GM12878 (cell line): ENCODE measurements at places on chromosomes 5 and 9. TPM values are rescaled to one million over a fixed set of nuclear protein-coding genes. Genes with fewer than 3 reads are reported as not detected.

GRCh38 chr9:75019022-75019421 lies 9.1 kb downstream of the CARNMT1 start:
- H3K4me1 ChIP-seq: no peaks in the 10 kb centered on the region
- DNase-seq: no peak
- no peak overlapping the region for H3K27ac ChIP-seq

DNA sequence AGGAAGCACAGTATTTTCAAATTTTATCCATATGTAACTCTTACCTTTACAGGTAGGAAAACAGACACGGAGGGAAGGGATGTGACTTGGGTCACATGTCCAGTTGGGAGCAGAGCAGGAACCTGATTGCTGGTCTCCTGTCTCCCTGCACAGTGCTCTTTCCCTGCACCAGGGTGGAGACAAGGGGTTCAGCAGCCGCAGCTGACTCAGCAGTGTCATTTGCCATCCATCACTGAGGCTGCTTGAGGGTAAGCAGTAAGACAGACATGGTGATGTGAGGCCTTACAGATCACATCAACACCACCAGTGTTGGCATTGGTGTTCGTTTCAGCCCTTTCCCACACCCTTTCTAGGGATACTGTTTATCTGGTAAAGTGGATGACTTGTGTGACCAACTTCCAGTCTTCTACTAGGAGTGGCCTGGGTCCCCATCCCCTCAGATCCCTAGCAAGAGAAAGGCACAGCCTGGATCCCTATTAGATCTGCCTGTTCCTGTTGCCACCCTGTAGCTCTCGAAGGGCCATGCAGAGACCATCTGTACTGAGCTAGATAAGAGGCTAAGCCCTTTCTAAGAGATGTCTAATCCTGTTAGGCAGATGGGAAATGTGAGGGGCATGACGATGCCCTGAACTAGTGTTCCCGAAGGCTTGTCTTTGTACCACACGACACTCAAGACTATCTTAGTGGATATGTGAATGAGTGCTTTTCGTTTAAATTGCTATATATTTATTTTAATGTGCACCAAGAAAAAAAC lies 29.1 kb downstream of the FRMPD1 start:
- no peak overlapping the region for H3K27ac ChIP-seq
- peaks cover 2% of the 10 kb centered on the region for H3K27me3 ChIP-seq
- no peak for DNase-seq
- H3K4me3 ChIP-seq: no peak overlapping the region
- H3K4me1 ChIP-seq: no peaks in the 10 kb centered on the region
- H3K36me3 ChIP-seq: no peaks in the 10 kb centered on the region

DNA sequence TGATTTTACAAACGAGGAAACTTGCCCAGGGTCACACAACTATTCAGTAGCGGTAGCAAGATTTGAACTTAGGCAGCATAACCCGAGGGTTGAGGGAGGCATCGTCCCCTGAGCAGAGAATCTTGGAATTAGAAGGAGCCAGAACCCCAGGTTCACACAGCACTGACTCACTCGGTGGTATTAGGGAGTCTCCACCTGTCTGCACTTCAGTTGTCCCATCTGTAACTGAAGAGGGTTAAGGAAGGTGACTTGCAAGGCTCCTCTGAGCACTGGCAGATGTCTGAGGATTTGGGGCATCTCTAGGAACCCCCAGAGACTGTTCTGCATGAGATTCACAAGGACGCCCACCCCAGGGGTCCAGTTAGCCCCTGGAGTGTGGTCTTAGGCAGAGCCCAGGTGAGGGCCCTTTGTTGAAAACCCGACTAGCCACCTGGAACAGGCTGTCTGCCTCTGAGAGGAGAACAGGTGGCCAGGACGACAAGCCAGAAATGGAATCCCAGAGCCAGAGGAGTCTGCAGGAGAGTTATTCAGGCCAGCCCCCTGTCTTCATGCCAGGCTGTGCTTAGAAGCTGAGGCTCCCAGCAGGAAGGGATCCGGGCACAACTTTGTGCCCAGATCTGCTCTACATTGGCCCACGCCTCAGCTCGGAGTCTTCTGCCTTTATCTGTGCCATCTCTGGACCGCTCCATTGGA lies 50.0 kb upstream of the ORM1 start:
- DNase-seq: no peak
- H3K4me3 ChIP-seq: no peak overlapping the region
- no peaks in the 10 kb centered on the region for H3K4me1 ChIP-seq
- no peak overlapping the region for H3K27ac ChIP-seq
- H3K36me3 ChIP-seq: no peaks in the 10 kb centered on the region

DNA sequence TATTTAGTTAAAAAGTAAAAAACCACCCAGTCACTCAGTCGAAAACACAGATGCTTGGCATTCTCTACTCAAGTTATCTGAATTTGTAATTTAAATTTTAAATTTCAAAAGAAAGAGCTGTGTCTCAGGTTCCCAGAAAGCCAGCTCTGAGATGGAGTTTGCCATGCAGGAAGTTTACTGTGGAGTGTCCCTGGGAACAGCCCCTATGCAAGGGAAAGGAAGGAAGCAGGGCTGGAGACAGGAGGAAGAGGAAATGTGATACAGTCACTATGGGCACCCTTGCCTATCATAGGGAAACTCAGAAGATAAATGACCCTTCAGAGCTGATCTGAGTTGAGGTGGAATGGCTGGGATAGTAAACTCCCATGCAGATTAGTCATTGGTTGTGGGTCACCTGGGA lies 408.8 kb upstream of the ACTBL2 start:
- no peak overlapping the region for H3K4me3 ChIP-seq
- H3K27me3 ChIP-seq: no peaks in the 10 kb centered on the region
- no peaks in the 10 kb centered on the region for H3K4me1 ChIP-seq
- H3K27ac ChIP-seq: no peak overlapping the region
- no peak for DNase-seq
- no peaks in the 10 kb centered on the region for H3K36me3 ChIP-seq

GRCh38 chr5:9483779-9484178 lies 62.1 kb downstream of the SEMA5A start:
- H3K27ac ChIP-seq: no peak overlapping the region
- H3K36me3 ChIP-seq: no peaks in the 10 kb centered on the region
- H3K4me1 ChIP-seq: no peaks in the 10 kb centered on the region
- no peak for DNase-seq
- H3K27me3 ChIP-seq: no peaks in the 10 kb centered on the region

DNA sequence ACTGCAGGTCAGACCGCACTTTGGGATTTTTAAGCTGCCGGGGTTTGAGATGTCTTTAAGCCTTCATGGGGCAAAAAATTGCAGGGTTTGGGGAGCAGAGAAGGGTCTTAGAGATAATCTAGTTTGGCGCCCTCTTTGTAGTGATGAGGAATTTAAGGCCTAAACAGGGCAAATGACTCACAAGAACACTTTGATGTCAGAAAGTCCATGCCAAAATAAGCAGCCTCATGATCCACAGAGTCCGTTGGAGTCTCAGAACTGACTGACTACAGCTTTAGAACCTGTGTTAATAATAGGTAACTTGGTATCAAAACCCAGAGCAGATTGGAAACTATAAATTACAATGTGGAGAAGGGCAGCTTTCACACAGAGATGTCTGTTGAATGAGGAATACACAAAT lies 35.9 kb upstream of the PTGS1 start:
- DNase-seq: no peak
- no peak overlapping the region for H3K4me3 ChIP-seq
- no peaks in the 10 kb centered on the region; the same call in 1 of the 2 replicates for H3K36me3 ChIP-seq
- no peaks in the 10 kb centered on the region for H3K4me1 ChIP-seq
- no peaks in the 10 kb centered on the region; the same call in 1 of the 2 replicates for H3K27me3 ChIP-seq

GRCh38 chr5:152170350-152170749 lies 234.7 kb downstream of the NMUR2 start:
- DNase-seq: no peak
- H3K36me3 ChIP-seq: no peaks in the 10 kb centered on the region
- H3K27ac ChIP-seq: no peak overlapping the region
- no peaks in the 10 kb centered on the region for H3K4me1 ChIP-seq

DNA sequence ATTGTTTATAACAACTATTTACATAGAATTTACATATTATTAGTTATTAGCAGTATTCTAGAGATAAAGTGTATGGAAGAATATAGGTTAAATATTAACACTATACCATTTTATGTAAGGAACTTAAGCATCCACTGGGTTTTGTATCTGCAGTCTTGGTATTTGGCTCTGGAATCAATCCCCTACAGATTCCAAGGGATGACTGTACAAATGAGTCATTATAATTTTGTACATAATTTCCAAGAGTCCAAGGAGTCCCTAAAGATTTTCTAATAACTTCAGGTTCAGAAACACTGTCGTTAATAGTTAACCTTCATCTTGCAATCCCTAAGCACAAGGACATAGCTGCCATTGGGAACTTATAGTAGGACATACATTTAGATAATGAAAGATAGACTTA lies 254.8 kb upstream of the PDE4D start:
- H3K4me1 ChIP-seq: no peaks in the 10 kb centered on the region
- no peak for DNase-seq
- no peaks in the 10 kb centered on the region for H3K36me3 ChIP-seq
- H3K27me3 ChIP-seq: no peaks in the 10 kb centered on the region
- no peak overlapping the region for H3K27ac ChIP-seq

GRCh38 chr9:104539275-104539674 lies 2.6 kb upstream of the OR13C3 start:
- H3K27ac ChIP-seq: no peak overlapping the region
- no peak for DNase-seq
- no peaks in the 10 kb centered on the region for H3K36me3 ChIP-seq
- H3K4me3 ChIP-seq: no peak overlapping the region
- H3K4me1 ChIP-seq: no peaks in the 10 kb centered on the region
- H3K27me3 ChIP-seq: no peaks in the 10 kb centered on the region

DNA sequence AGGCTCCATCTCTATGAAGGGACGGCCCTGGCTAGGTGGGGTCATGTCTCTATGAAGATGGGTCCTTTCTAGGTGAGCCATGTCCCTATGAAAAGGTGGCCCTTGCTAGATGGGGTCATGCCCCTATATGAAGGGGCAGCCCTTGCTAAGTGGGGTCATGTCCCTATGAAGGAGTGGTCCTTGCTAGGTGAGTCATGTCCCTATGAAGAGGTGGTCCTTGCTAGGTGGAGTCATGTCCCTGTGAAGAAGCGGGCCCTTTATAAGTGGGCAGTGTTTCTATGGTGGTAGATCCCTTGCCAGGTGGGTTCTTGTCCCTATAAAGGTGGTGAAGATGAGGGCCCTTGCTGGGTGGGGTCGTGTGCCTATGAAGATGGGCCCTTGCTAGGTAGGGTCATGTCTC lies 283.0 kb upstream of the IRX2 start:
- no peak overlapping the region for H3K4me3 ChIP-seq
- no peaks in the 10 kb centered on the region for H3K27me3 ChIP-seq
- no peak for DNase-seq
- no peaks in the 10 kb centered on the region for H3K4me1 ChIP-seq

DNA sequence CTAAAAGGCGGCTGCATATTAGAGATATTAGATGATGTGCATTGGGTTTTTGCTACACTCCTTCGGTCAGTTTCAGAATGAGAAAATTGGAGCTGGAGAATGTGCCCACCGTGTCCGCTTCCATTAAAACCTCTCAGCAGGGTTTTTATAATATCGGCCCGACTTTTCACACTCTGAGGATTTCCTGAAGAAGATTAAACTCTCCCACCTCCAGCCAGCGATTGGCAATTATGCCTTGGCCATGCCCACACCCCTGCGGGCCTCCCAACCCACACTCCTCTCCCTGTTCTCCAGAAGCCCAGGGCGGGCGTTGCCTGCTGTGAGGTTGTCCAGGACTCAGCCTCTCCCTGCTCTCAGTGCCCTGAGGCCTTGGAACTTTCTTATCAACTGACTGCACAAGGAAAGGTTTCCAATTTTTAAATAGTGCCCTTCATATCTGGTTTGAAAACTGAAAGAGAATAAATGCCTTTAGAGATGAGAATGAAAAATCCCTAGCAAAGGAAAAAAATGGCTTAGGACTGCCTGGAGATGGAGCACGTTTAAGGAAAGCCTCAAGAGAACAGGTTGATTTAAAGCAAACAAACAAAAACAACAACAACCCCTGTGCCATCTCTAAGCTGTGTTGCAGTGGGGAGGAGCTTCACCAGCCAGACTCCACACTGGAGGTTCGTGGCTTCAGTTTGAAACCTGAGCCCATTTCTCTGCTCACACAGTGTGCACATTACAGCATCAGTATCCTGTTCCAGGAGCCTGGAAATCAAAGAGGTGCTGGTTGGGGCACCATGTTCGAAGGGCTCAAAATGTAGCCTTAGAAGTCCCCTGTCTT lies 292.9 kb downstream of the NSG2 start:
- DNase-seq: no peak
- no peaks in the 10 kb centered on the region; the same call in none of the 2 replicates for H3K27me3 ChIP-seq
- H3K4me1 ChIP-seq: no peaks in the 10 kb centered on the region; the same call in 1 of the 2 replicates
- no peaks in the 10 kb centered on the region for H3K36me3 ChIP-seq

DNA sequence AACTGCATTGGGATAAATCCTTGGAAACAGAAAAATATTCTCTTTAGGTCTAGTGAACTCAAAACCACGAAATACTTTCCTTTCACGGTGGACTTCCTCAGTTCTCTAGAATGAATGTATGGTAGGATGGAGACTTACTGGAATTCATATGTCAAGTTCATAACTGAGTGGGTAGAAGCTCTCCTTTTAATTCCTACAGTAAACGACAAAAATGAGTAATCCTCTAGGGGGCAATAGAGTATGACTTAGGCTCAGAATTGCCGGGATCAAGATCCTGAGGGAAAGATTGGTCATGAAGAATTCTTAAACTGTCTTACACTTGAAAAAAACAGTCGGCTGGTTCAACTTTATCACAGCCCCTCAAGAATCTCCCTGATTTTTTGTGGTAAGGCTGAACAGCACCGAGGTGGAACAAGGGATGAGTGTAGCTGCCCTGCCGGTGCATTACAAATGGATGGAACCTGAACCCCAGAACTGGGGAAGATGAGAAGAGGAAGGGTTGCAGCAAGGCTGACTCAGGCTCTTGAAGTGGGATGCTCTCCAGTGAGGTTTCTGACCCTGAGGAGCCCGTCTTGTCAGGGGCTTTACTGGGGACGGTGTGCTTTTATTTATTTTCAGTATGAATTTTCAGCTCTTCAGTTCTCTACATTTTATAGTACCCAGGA lies 14.0 kb upstream of the LOX start:
- H3K27ac ChIP-seq: no peak overlapping the region
- no peak for DNase-seq
- H3K27me3 ChIP-seq: 0 out of 2 replicates have a peak, but pooled peaks cover 2% of the 10 kb centered on the region
- H3K4me1 ChIP-seq: no peaks in the 10 kb centered on the region
- H3K4me3 ChIP-seq: no peak overlapping the region
- no peaks in the 10 kb centered on the region for H3K36me3 ChIP-seq

RUSC2 gene
- total RNA-seq: not detected in 2 replicates

SLC34A3 gene
- total RNA-seq: not detected in 2 replicates

RARS1 gene
- total RNA-seq: 92.7 and 102 TPM in 2 replicates

PCDHGB3 gene
- 0.19 and 0.23 TPM in 2 replicates for total RNA-seq

FAM200C gene
- total RNA-seq: 2.0 and 2.4 TPM in 2 replicates

PHF19 gene
- 116 and 133 TPM in 2 replicates for total RNA-seq

ZFP2 gene
- not detected in 2 replicates for total RNA-seq

PKD2L2 gene
- 0.36 TPM in 1 of 2 replicates, not detected in the other for total RNA-seq

SUSD3 gene
- 37.6 and 39.8 TPM in 2 replicates for total RNA-seq

MOB3B gene
- 1.4 and 1.7 TPM in 2 replicates for total RNA-seq

NPDC1 gene
- total RNA-seq: 0.64 and 1.5 TPM in 2 replicates
